ENCODE measurements at places on chromosomes 16 and 17.

- no peak for DNase-seq
These were observed 47.9 kb upstream of the TAOK1 start for GRCh38 chr17:29342158-29342765.

GRCh38 chr16:19781226-19781625, 63.2 kb downstream of the IQCK start:
- no peak for DNase-seq

DNA sequence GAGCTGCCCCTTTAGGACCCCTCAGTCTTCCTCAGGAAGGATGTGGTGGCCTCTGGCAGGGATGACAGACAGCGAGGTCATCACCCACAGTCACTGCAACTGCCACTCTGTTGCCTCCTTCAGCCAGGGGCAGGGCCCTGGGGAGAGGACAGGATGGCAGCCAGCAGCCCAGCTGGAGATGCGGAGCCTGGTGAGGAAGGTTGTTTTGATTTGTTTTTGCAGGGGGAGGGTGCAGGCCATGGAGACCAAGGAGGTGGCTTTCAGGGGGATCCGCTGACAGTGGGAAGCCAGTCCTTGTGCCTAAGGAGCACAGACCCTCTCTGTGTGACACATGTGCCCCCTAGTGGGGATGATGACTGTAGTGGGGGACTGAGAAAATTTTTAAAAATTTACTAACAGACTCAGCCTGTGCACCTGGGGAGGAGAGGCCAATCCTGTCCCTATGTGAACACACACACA, 7.4 kb downstream of the PRCD start:
- DNase-seq = no peak

- no peak for DNase-seq
These were observed 62.2 kb downstream of the TNRC6C start for GRCh38 chr17:78020717-78021108.

- DNase-seq = no peak
These were observed 15.6 kb downstream of the MOSMO start for GRCh38 chr16:22023505-22023904.

- DNase-seq = no peak
These were observed 273.0 kb downstream of the CEP112 start for GRCh38 chr17:65918916-65919315.

- DNase-seq = no peak
These were observed 147.4 kb upstream of the TBX2 start for GRCh38 chr17:61251939-61252865.
